Neural progenitor cell (in vitro differentiated cells): ENCODE measurements at places on chromosomes 16 and 17. TPM values are rescaled to one million over a fixed set of nuclear protein-coding genes. Genes with fewer than 3 reads are reported as not detected.

GRCh38 chr17:66829883-66830282 is 5.0 kb upstream of the CACNG5 start:
- peak; percentile 61 for DNase-seq
- H3K4me1 ChIP-seq, result peaks cover 14% of the 10 kb centered on the region
- no peak overlapping the region for H3K27ac ChIP-seq
- H3K27me3 ChIP-seq, result peaks cover 27% of the 10 kb centered on the region

GRCh38 chr17:78125138-78125913 is 3.2 kb downstream of the TMC6 start:
- H3K4me1 ChIP-seq, result peaks cover 23% of the 10 kb centered on the region
- H3K27me3 ChIP-seq, result peaks cover 31% of the 10 kb centered on the region
- no peak for DNase-seq

Gene CYGB
- 1.1 TPM in 1 of 2 replicates, not detected in the other for total RNA-seq

Gene CES5A
- not detected in 2 replicates for total RNA-seq

- H3K4me1 ChIP-seq, result peaks cover 44% of the 10 kb centered on the region
- no peak overlapping the region for H3K4me3 ChIP-seq
- no peak for DNase-seq
These were observed 27.1 kb upstream of the LASP1NB start for GRCh38 chr17:38898291-38898679.
